Heart right ventricle (tissue), 16 donors: ENCODE measurements at places on chromosomes 3 and 15. TPM values are rescaled to one million over a fixed set of nuclear protein-coding genes. Genes with fewer than 3 reads are reported as not detected.

The FBXW12 gene
- total RNA-seq, result 0.28 TPM

- H3K4me1 ChIP-seq, result peaks cover 2% of the 10 kb centered on the region
- no peak overlapping the region for H3K4me3 ChIP-seq
- no peaks in the 10 kb centered on the region for H3K36me3 ChIP-seq
- H3K27ac ChIP-seq, result no peak overlapping the region
Observed at GRCh38 chr15:65839354-65839901, 29.9 kb upstream of the RAB11A start.

DNA sequence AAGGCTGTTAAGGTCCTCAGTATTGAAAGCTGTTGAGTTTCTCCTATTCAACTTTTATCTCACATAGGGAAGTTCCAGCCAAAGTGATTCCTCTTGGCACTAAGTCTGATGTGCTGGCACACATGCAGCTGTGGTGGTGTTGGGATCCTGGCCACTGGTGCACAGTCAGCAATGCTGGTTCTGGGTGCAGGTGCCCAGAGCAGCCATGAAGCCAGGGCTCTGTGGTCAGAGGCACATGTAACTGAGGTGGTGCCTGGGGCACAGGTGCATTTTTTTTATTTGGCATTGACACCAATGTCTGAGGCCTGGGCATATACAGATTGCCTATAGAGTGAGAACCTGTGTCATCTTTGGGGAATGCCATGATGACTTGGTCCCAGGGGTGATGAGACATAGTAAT lies 271.4 kb downstream of the POLQ start:
- no peak overlapping the region for H3K4me3 ChIP-seq
- H3K4me1 ChIP-seq, result no peaks in the 10 kb centered on the region
- no peak for DNase-seq
- H3K27me3 ChIP-seq, result no peaks in the 10 kb centered on the region

DNA sequence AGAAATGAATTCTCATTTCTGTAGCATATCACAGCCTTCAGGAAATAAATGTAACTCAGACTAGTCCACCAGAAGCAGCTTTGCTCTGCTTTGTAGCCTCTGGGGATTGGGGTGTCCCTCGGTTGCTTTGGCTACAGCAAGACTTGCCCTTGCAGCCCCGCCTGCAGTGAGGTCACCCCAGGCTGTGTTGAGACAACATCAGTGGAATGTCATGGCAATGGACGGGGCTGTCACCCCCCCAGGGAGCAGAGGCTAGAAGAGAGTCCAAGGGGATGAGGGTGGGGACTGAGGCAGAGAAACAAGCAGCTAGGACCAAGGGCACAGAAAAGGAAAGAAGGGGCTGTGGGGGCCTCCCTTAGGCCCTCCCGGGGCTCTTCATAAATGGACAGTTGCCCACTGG lies 854 bp downstream of the CLEC3B start:
- H3K27ac ChIP-seq, result peak overlapping the region; percentile 71
- H3K4me1 ChIP-seq, result peaks cover 72% of the 10 kb centered on the region
- H3K4me3 ChIP-seq, result peak overlapping the region; percentile 65
- no peaks in the 10 kb centered on the region for H3K27me3 ChIP-seq

- no peaks in the 10 kb centered on the region for H3K27me3 ChIP-seq
- no peak overlapping the region for H3K27ac ChIP-seq
- H3K36me3 ChIP-seq, result no peaks in the 10 kb centered on the region
- no peaks in the 10 kb centered on the region for H3K4me1 ChIP-seq
- no peak overlapping the region for H3K4me3 ChIP-seq
Observed at GRCh38 chr3:100030346-100030745, 84.0 kb downstream of the FILIP1L start.

GRCh38 chr3:128374746-128375445 lies 91.8 kb downstream of the DNAJB8 start:
- peaks cover 29% of the 10 kb centered on the region for H3K4me1 ChIP-seq
- H3K27ac ChIP-seq, result no peak overlapping the region
- H3K27me3 ChIP-seq, result no peaks in the 10 kb centered on the region
- H3K4me3 ChIP-seq, result no peak overlapping the region
- H3K36me3 ChIP-seq, result no peaks in the 10 kb centered on the region
- DNase-seq, result no peak

- no peaks in the 10 kb centered on the region for H3K36me3 ChIP-seq
- no peak overlapping the region for H3K4me3 ChIP-seq
- H3K4me1 ChIP-seq, result peaks cover 22% of the 10 kb centered on the region
- no peak for DNase-seq
- no peaks in the 10 kb centered on the region for H3K27me3 ChIP-seq
- H3K27ac ChIP-seq, result peak overlapping the region; percentile 66
Observed at GRCh38 chr15:95470529-95470928, 860.0 kb upstream of the NR2F2 start.

GRCh38 chr15:56640127-56640526 lies 93.2 kb downstream of the ZNF280D start:
- DNase-seq, result no peak
- no peaks in the 10 kb centered on the region for H3K36me3 ChIP-seq
- H3K4me1 ChIP-seq, result no peaks in the 10 kb centered on the region
- no peak overlapping the region for H3K4me3 ChIP-seq
- H3K27ac ChIP-seq, result no peak overlapping the region

- no peak overlapping the region for H3K27ac ChIP-seq
- no peaks in the 10 kb centered on the region for H3K27me3 ChIP-seq
- H3K36me3 ChIP-seq, result no peaks in the 10 kb centered on the region
- no peak for DNase-seq
- H3K4me3 ChIP-seq, result no peak overlapping the region
Observed at GRCh38 chr3:125200731-125201139, 11.8 kb downstream of the SLC12A8 start.

DNA sequence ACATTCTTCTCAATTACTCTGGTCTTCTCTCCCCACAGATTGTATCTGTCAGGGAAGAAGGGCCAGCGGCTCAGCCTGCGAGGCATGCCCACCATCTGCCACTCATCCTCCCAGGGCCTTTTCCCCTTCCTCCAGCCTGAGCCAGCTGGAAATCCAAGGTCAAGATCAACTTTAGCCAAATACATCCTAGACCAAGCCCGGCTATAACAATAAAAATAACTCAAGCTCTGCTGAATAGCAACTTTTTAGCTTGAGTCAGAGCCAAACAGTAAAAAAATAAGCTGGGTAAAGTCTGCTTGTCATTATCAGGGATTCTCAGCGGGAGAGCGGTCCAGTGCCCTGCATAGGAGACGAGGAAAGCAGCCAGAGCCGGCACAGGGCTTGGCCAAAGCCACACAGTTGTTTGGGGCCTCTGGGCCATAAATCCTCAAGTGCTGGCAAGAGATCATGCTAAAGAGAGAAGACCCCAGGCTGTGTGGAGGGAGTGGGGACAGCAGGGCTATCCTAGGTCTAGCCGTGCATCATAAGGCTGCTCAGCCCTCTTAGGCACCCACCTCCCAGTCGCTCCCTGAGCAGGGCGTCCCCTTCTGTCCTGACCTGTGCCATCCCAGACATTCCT lies 76.2 kb upstream of the HERC1 start:
- peaks cover 15% of the 10 kb centered on the region for H3K36me3 ChIP-seq
- H3K27ac ChIP-seq, result peak overlapping the region; percentile 57
- no peaks in the 10 kb centered on the region for H3K27me3 ChIP-seq
- DNase-seq, result no peak
- H3K4me3 ChIP-seq, result no peak overlapping the region
